ENCODE measurements at places on chromosomes 5 and 9. TPM values are rescaled to one million over a fixed set of nuclear protein-coding genes. Genes with fewer than 3 reads are reported as not detected.

DNA sequence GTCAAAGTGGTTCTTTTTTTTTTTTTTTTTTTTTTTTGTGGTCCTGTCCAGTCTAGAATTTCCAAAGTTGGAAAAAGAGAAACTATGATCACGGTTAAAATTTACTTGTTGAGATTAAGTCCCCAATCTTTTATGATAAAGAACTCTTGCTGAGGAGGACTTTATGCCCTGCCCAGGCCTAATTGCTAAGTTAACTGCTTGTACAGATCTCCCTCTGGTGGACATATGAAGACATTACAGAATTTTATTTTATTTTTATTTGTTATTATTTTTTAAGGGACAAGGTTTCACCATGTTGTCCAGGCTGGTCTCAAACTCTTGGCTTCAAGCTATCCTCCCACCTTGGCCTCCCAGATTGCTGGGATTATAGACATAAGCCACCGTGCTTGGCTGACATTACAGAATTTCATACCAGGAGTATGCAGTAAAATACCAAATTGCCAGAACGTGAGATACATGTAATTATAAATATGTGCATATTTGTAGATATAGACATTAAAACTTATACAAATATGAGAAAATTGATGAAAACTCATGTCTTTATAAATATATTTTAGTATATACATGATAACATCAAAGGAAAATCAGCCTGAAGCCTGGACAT, 91.2 kb downstream of the RFK start:
- no peak overlapping the region for H3K4me3 ChIP-seq
- no peak overlapping the region for H3K27ac ChIP-seq
- H3K36me3 ChIP-seq = no peaks in the 10 kb centered on the region
- H3K4me1 ChIP-seq = no peaks in the 10 kb centered on the region
- no peaks in the 10 kb centered on the region for H3K27me3 ChIP-seq

RNF180 gene
- 2.4 TPM for total RNA-seq

GRCh38 chr9:83937861-83938455, 16.7 kb upstream of the KIF27 start:
- H3K27ac ChIP-seq = no peak overlapping the region
- no peaks in the 10 kb centered on the region for H3K36me3 ChIP-seq
- H3K27me3 ChIP-seq = no peaks in the 10 kb centered on the region
- H3K4me3 ChIP-seq = no peak overlapping the region
- peaks cover 19% of the 10 kb centered on the region for H3K4me1 ChIP-seq
- DNase-seq = peak; percentile 28

PTGR1 gene
- total RNA-seq = 24.2 TPM

DNA sequence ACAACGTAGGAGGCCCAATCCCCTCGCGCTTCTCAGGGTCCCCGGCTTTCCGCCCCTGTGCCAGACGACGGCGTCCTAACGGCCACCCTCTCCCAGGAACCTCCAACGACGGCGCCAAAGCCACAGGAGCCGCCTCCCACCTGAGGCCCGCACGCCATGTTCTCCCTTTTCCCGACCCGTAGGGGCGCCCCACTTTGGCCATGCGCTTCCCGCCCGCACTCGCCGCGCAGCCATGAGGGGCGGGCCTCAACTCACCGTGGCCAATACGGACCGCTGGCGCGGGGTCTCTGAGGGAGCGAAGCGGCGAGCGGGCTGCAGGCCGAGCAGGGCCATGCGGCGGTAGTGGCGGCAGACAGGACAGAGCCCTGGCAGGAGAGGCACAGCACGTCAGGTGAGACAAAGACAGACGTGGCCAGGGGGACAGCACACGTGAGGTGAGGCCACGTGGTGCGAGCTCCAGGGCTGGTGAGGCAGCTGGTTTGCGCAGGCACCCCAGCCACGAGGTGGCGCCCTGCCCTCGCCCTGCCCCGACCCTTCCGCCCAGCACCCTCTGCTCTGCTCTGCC, 1005.5 kb upstream of the PTPRD start:
- no peak overlapping the region for H3K27ac ChIP-seq
- no peak for DNase-seq
- H3K4me1 ChIP-seq = no peaks in the 10 kb centered on the region
- H3K36me3 ChIP-seq = no peaks in the 10 kb centered on the region

NCBP1 gene
- total RNA-seq = 32.2 TPM

GRCh38 chr9:100554935-100555401, 22.9 kb upstream of the CAVIN4 start:
- H3K36me3 ChIP-seq = no peaks in the 10 kb centered on the region
- no peaks in the 10 kb centered on the region for H3K27me3 ChIP-seq
- no peak for DNase-seq
- no peak overlapping the region for H3K27ac ChIP-seq
- no peak overlapping the region for H3K4me3 ChIP-seq
- H3K4me1 ChIP-seq = no peaks in the 10 kb centered on the region

TAF11L5 gene
- total RNA-seq = not detected

All from Calu3 (cell line).